Activated T-cell treated with anti-CD3 and anti-CD28 coated beads for 1 hour (primary cell): ENCODE measurements at places on chromosomes 7 and 10.

DNA sequence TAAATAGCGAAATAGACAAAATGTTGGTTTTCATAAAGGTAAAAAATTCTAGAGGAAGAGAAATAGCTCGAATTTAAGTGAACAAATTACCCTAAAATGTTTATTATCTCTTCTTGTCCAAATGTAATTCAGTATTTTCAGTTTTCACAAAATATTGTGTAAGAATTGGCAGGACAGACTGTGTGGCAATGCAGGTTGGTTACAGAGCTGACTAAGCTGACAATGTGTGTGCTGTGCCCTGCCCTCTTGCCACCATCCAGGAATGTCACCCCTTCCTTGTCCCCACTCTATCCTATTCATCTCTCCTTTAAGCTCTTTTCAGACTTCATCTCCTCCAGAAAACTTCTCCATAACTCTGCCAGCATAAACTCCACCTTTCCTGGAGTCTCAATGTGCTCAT, 46.1 kb downstream of the COL28A1 start:
- DNase-seq: no peak

DNA sequence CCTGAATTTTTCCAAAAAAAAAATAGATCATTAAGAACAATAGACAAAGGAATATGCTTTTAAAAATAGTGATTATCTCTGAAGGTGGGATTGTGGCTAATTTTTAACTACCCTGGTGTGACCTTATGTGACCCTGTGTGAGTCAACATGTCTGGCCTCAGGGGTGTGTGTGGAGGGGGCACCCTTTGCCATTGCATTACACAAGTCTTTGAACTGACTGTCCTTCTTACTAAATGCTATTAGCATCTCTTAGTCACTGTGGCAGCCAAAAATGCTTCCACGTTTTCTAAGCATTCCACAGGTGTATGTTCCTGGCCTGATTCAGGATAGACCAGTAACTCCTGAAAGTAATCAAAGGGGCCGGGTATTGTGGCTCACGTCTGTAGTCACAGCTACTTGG, 175.4 kb downstream of the MGMT start:
- DNase-seq: no peak

DNA sequence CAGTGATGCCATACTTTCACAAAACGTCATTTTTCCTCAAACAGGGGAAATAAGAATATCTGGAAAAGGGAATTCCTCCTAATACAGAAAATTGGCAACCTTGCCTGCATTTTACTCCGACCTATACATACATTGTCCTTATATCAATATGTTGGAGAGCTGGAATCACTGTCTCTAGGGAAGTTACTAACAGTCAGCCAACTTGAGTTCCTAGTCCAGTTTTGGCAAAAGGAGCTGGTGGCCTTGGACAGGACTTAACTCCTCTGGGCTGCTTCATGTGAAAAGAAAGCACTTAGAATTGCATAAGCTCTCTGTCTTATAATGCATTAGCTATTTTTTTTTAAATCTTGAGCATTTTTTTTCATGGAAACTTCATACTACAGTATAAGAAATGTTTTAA, 174.2 kb upstream of the HGF start:
- no peak for DNase-seq

GRCh38 chr10:59234816-59235429, 58.5 kb downstream of the PHYHIPL start:
- DNase-seq: no peak

GRCh38 chr10:133183646-133184378, 23.8 kb downstream of the KNDC1 start:
- DNase-seq: no peak

- DNase-seq: no peak
These were observed 1.1 kb upstream of the AEBP1 start for GRCh38 chr7:44102846-44103565.

- DNase-seq: peak; percentile 50
These were observed 71.2 kb upstream of the EFCAB10 start for GRCh38 chr7:105652359-105652993.

- DNase-seq: no peak
These were observed 124.5 kb upstream of the FAM20C start for GRCh38 chr7:67661-68395.

DNA sequence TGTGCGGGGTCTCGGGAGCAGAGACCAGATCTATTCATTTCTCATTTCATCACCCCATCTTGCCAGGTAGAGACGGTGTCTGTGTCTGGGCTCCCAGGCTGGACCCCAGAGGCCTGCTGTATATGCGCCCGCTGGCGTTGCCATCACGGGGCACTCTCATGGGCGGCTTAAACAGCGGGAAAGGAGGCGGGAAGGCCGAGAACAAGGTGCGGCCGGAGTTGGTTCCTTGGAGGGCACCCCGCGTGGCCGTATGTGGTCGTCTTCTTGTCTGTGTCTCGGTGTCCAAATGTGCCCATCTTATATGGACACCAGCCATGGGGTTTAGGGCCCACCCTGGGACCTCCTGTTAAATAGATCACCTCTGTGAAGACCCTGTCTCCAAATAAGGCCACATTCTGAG, 2.1 kb upstream of the CFAP46 start:
- DNase-seq: no peak
